ENCODE measurements at places on chromosomes 3 and 15.

DNA sequence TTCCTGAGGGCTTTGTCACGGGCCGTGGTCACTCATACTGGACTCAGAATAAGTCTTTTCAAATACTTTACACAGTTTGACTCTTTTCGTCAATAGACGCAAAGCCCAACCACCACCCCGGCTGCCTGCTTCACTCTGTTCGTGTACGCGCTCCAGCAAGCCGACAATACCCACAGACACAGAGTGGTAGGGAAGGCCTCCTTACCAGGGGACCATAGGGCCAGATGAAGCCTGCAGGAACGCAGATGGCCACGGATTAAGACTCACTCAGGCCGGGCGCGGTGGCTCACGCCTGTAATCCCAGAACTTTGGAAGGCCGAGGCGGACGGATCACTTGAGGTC is 29.7 kb downstream of the EFCAB12 start:
- DNase-seq = peak; percentile 22

- no peak for DNase-seq
These were observed 607 bp downstream of the MRPL47 start for GRCh38 chr3:179603831-179604230.

GRCh38 chr15:63246691-63247469 is 30.5 kb upstream of the APH1B start:
- peak; percentile 43 for DNase-seq

DNA sequence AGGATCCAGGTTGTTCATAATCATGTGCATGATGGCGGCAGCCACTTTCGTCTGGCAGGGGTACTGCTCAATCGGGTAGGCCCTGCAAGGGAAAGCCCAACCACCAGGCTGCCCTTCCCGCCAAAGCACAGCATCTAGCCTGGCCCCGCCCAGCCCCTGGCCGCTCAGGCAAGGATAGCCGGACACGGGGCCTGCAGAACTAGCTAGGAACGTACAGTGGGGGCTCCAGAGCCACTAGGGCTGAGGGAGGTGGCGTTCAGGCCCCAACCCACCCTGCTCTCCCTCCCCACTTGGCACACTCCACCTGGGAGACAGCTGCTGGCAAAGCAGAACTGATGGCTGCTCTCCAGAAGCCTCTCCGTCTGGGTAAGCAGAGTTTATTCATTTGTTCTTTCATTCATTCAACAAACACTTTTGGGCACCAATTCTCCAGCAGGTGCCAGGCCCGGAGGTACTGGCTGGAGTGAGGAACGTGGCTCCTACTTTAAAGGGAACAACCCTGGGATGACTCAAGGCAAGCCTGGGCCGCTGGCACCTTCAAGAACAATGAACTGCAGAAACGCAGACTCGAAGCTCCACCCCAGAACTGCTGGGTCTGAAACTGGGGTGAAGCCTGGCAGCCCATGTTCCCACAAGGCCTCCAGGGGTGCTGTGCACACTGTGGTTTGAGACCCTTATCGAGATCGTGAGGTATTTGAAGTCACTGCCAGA is 7.8 kb downstream of the UROC1 start:
- DNase-seq = no peak

GRCh38 chr3:89405593-89405992 is 298.2 kb downstream of the EPHA3 start:
- DNase-seq = no peak

- no peak for DNase-seq
These were observed 559.0 kb downstream of the PDCD6IP start for GRCh38 chr3:34357461-34357860.

GRCh38 chr3:66467996-66468735 is 32.7 kb downstream of the LRIG1 start:
- DNase-seq = peak; percentile 50

DNA sequence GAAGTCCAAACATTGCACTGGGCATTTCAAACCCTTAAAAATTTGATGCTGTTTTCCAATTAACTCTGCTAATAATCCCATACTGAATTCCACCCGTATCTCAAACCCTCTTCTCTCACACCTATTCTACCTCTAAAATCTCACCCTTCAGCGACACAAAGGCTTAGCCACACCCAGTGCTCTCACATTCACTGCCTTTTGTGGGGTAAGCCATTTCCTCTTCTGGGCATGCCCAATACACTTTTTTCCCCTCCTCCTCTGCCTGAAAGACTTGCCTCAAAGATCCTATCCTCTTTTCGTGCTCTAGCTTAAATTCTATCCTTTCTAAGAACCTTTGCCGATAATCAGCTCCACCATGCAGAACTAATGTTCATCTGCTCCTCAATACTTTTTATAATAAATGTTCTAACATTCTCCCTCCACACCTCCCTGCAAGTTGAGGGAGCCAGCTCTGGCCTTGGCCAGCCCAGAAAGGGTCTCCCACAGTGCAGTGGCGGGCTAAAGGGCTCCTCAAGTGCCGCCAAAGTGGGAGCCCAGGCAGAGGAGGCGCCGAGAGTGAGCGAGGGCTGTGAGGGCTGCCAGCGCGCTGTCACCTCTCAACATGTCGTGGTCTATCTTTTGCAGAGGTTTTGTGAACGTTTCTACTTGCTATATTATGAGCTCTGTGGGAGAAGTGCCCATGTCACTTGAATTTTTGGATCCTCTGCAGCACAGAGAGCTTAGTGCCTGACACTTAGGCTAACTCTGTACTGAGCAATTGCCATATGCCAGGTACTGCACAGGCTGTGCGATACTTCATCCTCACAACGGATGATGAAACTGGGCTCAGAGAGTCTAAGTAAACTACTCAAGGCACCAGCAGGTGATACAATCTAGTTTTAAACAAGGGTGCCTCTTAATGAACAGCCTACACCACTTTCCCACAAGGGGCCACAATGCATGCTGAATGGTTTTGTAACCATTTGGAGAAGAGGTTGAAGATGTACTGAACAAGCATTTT is 53.6 kb upstream of the BCL6 start:
- no peak for DNase-seq

- DNase-seq = no peak
These were observed 44.0 kb downstream of the RHCG start for GRCh38 chr15:89452330-89452836.

- DNase-seq = no peak
These were observed 42.7 kb downstream of the TRIM71 start for GRCh38 chr3:32860499-32860898.

DNA sequence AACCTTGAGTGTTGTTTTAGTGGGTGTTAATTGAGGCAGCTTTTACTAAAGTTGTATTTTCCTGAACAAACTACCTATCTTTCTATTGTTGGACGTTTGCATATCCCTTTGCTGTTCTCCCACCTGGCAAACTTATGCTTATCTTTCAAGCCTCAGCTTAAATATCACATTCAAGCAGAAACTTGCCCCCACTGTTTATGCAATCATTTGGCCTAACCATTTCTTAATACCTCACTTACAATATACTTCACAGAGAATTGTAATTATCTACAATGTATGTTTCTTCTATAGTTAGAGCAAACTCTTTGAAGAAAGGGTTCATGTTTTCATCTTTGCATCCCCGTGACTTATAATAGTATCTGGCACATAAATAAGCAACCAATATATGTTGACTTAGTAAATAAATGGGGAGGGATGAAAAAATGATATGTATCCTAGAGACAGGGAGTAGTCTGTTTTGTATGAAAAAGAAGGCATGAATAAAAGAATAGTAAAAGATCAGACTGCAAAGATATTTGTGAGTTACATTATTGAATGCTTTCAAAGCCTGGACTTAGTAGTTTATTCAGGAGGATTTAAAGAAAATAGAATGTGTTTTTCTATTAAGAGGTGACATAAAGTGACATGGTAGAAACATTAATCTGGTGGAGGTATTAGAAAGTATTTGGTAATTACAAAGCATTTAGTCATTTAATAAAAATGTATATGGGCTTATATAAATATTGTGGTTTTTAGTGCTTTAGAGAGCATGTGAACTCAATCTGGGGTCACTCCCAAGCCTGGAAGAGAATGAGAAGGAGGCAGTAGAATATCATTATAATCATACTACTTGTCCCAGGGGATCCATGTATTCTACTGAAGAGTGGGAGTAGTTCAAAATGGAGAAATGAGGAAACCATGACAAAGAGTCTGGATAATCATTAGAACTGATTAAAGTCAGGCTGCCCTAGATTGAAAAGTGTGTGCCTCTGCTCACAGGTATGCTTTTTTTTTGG is 60.0 kb upstream of the DCBLD2 start:
- DNase-seq = peak; percentile 88

DNA sequence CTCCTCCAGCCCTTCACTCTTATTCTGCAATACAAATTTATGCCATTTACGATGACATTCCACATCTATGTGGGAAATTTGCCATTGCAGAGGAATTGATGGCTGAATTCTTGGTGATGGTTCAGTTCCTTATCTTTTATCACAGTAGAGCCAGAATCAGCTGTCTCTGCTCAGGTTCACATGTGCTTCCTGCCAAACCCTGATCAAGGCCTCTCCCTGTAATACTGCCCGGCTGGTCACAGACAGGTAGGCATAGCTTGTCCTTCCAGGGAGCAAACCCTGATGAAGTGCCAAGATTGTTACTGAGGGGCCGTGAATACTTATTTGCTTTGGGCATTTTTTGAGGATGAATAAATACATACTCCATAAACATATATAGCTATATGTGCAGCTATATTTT is 450.0 kb downstream of the NSUN3 start:
- no peak for DNase-seq

- peak; percentile 26 for DNase-seq
These were observed 25.6 kb downstream of the TPM1 start for GRCh38 chr15:63067976-63068743.

DNA sequence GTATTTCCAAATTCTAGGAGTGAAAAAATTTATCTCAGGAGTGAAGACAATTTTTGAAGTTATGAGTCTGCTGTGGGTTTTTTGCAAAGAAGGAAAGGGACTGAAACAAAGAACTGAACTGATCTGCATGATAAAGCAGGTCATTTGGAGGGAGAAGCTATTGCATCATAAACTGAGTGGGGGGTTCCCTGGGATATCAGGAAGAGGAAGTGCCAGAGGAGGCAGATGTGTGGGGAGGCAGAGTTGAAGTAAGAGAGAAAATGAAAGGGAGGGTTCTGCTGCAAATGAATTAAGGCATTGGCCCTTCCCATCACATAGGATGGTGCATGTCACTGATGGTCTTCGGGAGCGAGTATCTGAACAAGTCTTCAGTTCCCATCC is 379.2 kb downstream of the VPS13C start:
- no peak for DNase-seq

DNA sequence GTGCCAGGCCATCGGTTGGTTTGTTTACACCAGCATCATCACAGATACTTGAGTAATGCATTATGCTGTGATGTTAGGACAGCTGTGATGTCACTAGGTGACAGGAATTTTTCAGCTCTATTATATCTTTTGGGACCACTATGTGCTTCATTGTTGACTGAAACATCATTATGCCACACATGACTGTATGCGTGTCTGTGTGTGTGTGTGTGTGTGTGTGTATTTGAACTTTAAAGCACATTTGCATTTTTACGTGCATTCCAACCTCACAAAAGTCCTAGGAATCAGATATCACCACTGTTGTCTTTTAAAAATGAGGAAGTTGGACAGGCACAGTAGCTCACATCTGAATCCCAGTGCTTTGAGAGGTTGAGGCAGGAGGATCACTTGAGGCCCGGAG is 223.0 kb downstream of the TBL1XR1 start:
- DNase-seq = no peak

- peak; percentile 47 for DNase-seq
These were observed 87.7 kb downstream of the CFAP20DC start for GRCh38 chr3:58962040-58962651.

GRCh38 chr15:99365242-99365641 is 114.0 kb downstream of the LRRC28 start:
- no peak for DNase-seq

- DNase-seq = no peak
These were observed 134.6 kb downstream of the SLCO3A1 start for GRCh38 chr15:91988071-91988470.

DNA sequence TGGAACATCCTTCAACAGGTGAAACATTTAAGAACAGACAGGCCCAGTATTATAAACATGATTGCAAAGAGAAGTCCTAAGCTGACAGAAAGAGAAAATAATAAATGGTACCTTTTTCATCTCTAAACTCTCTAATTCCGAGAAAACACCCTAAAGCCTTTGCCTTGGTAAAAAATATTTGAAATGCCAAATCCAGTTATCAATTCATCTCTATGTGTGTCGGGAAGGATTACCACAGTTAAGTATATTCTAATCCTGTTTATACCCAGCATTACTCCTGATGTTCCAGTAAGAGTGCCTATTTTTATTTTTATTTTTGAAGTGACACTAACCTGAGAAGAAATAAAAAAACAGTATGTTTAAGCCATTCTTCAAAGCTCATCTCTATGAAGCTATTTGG is 219.3 kb upstream of the NANOGP8 start:
- no peak for DNase-seq

DNA sequence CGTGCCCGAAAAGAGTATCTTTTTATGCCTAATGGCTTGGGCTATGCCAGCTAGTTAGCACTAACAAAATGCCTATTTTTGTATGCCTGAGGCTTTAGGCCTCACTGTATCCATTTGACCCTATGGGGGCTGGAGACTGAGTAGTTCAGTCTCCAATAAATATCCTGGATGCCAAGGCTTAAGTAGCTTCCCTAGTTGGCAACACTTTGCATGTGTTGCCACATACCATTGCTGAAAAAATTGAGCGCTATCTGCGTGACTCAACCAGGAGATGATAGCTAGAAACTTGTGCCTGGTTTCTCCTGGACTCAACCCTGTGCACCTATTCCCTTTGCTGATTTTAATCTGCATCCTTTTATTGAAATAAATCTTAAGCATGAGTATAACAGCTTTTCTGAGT is 58.4 kb upstream of the ATP2C1 start:
- no peak for DNase-seq

DNA sequence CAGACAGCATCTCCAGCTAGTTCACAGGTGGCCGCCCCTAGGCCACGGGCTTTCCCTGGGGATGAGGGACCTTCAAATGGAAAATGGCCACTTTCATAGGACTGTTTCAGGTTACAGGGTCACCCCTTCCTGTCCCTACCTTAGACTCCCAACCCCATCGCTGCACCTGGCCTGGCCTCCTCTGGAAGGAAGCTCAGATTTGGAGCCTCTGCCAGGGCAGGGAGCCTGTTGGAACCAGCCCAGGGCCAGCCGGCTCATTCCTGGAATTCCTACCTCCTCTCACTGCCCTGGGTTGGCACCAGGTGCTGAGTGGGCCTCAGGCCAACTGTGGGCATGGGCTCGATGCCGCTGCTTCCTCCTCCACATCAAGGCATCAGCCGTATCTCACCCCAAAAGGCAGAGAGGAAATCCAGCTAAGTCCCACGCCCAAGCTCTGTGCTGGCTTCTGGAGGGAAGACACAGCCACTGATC is 42.2 kb downstream of the KLHL25 start:
- DNase-seq = no peak

DNA sequence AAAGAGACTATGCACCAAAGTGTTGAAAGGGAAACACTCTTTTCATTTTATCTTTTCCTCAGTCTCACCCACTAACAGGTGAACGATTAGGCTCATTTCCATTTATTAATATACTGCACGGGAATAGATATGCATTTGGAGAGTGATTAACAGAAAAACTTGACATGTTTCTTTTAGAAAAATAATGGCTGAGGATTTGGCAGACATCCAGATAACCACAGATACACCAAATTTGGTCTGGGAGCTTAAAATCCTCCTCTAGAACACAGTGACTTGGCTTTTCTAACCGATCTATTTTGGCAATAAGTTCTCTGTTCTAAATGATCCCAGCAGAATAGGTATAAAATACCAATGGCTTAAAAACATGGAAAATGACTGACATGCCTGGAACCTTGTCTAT is 459.3 kb upstream of the SGO1 start:
- DNase-seq = peak; percentile 40
